IMR-90 (cell line): ENCODE measurements at places on chromosomes 7 and 10. TPM values are rescaled to one million over a fixed set of nuclear protein-coding genes. Genes with fewer than 3 reads are reported as not detected.
A peak's percentile ranks its signal among the peaks of the same experiment; 100 is the strongest.

GRCh38 chr10:70832852-70833528, 17.2 kb downstream of the SGPL1 start:
- H3K27me3 ChIP-seq, result no peaks in the 10 kb centered on the region
- DNase-seq, result peak; percentile 93

The ELMO1 gene
- not detected in 2 replicates for total RNA-seq

The C7orf33 gene
- total RNA-seq, result not detected in 2 replicates

DNA sequence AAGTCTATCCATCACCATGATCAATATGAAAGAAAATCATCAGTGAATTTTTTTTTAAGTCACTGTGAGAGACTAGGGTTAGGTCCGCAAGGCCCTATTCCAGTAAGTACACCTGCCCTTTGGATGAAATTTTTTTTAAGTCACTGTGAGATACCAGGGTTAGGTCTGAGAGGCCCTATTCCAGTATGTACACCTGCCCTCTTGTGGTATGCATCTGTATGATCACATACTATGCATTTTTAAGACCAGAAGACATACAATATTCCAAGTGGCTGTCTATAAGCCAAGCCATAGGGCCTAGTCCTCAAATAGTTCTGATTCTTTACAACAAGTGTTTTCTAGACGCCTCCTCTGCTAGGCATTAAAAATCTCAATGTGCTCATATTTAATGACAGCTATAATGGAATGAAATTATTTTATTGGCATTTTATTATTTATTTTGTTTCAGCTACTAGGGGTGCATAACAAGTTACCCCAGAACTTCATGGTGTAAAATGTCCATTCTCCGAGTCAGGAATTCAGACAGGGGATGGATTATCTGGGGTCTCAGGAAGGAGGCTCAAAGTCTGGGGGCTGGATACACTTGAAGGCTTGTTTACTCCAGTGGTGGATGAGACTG, 53.1 kb downstream of the TEX36 start:
- no peaks in the 10 kb centered on the region for H3K36me3 ChIP-seq
- H3K4me1 ChIP-seq, result no peaks in the 10 kb centered on the region
- H3K4me3 ChIP-seq, result no peak overlapping the region

The MRLN gene
- total RNA-seq, result not detected in 2 replicates

The CALCR gene
- total RNA-seq, result not detected in 2 replicates

The FBXL13 gene
- 0.36 and 0.83 TPM in 2 replicates for total RNA-seq

The FOXK1 gene
- 4.3 and 5.0 TPM in 2 replicates for total RNA-seq

DNA sequence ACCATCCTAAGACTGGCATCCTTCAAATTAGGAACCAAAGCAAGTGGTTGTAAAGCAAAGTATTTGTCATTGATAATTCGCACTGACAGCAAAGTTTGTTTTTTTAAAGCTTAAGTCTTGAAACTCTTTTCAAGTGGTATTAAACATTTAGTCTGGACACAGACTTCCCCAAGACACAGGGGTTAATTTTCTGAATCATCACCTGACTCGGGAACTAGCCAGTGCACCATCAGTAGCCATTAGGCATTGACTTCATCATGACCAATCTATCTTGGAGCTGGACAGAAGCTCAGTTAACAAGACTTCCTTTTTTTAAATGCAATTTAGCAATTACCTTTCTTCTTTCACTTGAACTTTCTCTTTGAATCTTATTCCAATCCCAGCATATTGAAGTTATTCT, 210.6 kb downstream of the ZNF365 start:
- no peaks in the 10 kb centered on the region for H3K27me3 ChIP-seq
- peaks cover 30% of the 10 kb centered on the region for H3K4me1 ChIP-seq
- DNase-seq, result peak; percentile 73
- no peak overlapping the region for H3K27ac ChIP-seq

GRCh38 chr7:29859524-29860185, 53.3 kb downstream of the WIPF3 start:
- H3K27ac ChIP-seq, result no peak overlapping the region
- H3K4me1 ChIP-seq, result no peaks in the 10 kb centered on the region
- no peaks in the 10 kb centered on the region for H3K36me3 ChIP-seq
- H3K4me3 ChIP-seq, result no peak overlapping the region

The EPHB6 gene
- total RNA-seq, result under 0.01 TPM in 2 replicates

DNA sequence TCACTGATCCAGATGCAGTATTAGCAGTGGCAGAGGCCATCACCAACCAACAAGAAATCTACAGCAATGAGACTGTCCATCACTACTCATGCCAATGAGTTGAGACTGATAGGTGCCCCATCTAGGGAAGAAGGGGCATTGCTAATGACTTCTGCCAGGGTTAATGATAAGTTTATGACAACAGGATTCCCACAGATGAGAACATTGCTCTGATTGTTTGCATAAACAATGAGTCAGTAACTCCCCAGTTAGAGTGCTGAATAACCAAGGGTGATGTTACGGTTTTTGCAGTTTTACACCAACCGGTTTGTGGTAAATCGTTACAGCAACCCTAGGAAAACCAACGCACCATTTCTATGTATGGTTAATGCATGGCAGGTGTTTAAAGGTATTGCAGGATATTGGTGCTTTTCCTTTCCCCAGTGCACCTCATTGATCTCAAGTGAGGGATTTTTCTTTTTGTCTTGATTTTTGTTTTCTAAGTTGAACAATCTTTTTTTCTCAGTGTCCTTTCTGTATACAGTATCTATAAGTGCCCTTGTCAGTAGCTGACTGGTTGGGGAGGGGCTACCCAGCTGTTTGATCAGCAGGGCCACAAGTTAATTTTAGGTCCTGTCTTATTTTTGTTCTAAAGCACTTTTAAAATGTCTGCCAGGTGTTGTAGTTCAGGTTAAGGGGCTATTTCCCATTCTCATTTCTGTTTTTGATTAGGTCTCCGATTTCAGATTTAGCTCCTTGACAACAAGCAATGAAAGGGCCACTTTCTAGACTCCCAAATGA, 3.9 kb upstream of the CSGALNACT2 start:
- H3K27ac ChIP-seq, result no peak overlapping the region
- H3K4me3 ChIP-seq, result no peak overlapping the region
- H3K36me3 ChIP-seq, result no peaks in the 10 kb centered on the region
- DNase-seq, result no peak
- peaks cover 7% of the 10 kb centered on the region for H3K4me1 ChIP-seq
- H3K27me3 ChIP-seq, result peaks cover 2% of the 10 kb centered on the region; the same call in 1 of the 2 replicates

- no peak overlapping the region for H3K27ac ChIP-seq
- no peaks in the 10 kb centered on the region for H3K27me3 ChIP-seq
- no peaks in the 10 kb centered on the region; the same call in 1 of the 2 replicates for H3K36me3 ChIP-seq
- H3K4me1 ChIP-seq, result peaks cover 2% of the 10 kb centered on the region; the same call in 1 of the 2 replicates
- H3K4me3 ChIP-seq, result no peak overlapping the region
- no peak for DNase-seq
Measured at GRCh38 chr10:77738496-77739158, 101.0 kb upstream of the KCNMA1 start.

- no peaks in the 10 kb centered on the region; the same call in 1 of the 2 replicates for H3K36me3 ChIP-seq
- no peak overlapping the region for H3K27ac ChIP-seq
- DNase-seq, result no peak
- H3K4me1 ChIP-seq, result peaks cover 9% of the 10 kb centered on the region
- H3K27me3 ChIP-seq, result no peaks in the 10 kb centered on the region
- no peak overlapping the region for H3K4me3 ChIP-seq
Measured at GRCh38 chr10:50579491-50580261, 44.1 kb downstream of the SGMS1 start.

DNA sequence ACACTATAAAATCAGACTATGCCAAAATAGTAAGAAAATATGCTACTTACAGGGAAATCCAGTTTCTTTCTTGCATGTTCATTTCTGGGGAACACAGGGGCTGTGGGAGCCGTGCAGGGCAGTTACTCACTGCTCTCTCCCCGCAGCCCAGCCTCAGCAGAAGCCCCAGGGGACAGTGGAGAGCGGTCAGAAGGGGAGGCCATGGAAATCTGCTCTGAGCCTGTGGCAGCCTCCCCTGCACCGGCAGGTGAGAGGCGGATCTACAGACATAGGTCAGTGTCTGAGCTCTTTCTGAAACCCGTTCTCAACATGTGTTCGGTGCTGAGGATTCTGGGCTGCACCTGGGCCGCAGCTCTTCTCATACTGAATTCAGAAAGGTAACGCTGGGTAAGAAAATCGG, 2.9 kb downstream of the ZNF511 start:
- H3K4me1 ChIP-seq, result peaks cover 8% of the 10 kb centered on the region
- H3K27ac ChIP-seq, result no peak overlapping the region
- DNase-seq, result no peak
- H3K4me3 ChIP-seq, result no peak overlapping the region

The CPA1 gene
- not detected in 2 replicates for total RNA-seq

DNA sequence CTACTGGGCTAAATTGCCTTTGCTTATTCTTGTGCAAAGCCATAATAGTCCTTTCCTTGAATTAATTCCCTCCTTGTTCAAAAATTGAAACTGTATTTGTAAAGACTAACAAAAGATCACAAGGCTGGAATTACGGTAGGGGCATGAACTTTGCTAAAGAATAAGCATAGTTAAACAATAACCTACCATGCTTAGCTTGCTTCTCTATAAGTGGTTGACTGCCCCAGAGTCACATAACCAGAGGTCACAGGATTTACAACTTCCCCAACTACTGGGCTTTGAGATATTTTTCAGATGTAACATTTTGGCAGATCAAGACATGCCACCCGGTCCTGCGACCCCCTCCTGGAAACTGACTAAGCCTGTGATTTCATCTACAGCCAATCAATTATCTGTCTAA, 181.4 kb downstream of the GPAM start:
- H3K36me3 ChIP-seq, result no peaks in the 10 kb centered on the region
- no peak overlapping the region for H3K27ac ChIP-seq
- H3K4me1 ChIP-seq, result no peaks in the 10 kb centered on the region

The MCM10 gene
- total RNA-seq, result 11.8 and 14.4 TPM in 2 replicates

GRCh38 chr7:50808282-50808888, 25.7 kb upstream of the GRB10 start:
- H3K27ac ChIP-seq, result no peak overlapping the region
- no peak overlapping the region for H3K4me3 ChIP-seq
- H3K36me3 ChIP-seq, result no peaks in the 10 kb centered on the region

GRCh38 chr10:29865700-29866355, 193.6 kb downstream of the JCAD start:
- H3K27ac ChIP-seq, result no peak overlapping the region
- DNase-seq, result peak; percentile 9
- H3K4me3 ChIP-seq, result no peak overlapping the region
- no peaks in the 10 kb centered on the region for H3K36me3 ChIP-seq

DNA sequence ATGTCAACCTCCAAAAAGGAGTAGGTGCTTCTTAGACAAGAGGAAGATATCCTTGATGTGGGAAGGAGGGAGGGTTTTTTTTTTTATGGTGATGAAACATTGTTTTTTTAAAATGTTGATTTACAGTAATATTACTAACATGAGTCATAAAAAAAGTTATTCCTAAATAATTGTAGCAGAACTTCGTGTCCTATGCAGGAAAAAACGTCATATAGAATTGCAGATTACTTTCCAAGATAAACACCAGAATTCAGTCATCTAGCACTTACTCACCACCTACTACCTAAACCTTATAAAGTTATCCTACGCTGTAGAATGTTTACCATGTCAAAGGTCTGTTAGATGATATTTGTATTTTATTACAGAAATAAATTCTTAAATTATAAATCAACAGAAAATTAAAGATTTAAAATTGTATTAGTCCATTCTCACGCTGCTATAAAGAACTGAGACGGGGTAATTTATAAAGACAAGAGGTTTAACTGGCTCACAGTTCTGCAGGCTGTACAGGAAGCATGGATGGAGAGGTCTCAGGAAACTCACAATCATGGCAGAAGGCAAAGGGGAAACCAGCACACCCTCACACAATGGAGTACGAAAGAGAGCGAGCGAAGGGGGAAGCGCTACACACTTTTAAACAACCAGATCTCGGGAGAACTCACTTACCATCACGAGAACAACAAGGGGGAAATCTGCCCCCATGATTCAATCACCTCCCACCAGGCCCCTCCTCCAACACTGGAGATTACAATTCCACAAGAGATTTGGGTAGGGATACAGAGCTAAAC, 105.2 kb upstream of the NEBL start:
- H3K27ac ChIP-seq, result no peak overlapping the region
- H3K4me3 ChIP-seq, result no peak overlapping the region
- H3K27me3 ChIP-seq, result no peaks in the 10 kb centered on the region
- H3K4me1 ChIP-seq, result no peaks in the 10 kb centered on the region

GRCh38 chr7:41481353-41481752, 221.5 kb downstream of the INHBA start:
- H3K36me3 ChIP-seq, result no peaks in the 10 kb centered on the region
- no peaks in the 10 kb centered on the region for H3K27me3 ChIP-seq
- H3K27ac ChIP-seq, result no peak overlapping the region
- no peak overlapping the region for H3K4me3 ChIP-seq
- peak; percentile 81 for DNase-seq

GRCh38 chr10:129877773-129878371, 86.2 kb downstream of the EBF3 start:
- no peaks in the 10 kb centered on the region for H3K4me1 ChIP-seq
- H3K4me3 ChIP-seq, result no peak overlapping the region
- no peak overlapping the region for H3K27ac ChIP-seq
- no peak for DNase-seq
- H3K36me3 ChIP-seq, result peaks cover 1% of the 10 kb centered on the region; the same call in 1 of the 2 replicates

The EBF3 gene
- 0.36 and 0.56 TPM in 2 replicates for total RNA-seq

DNA sequence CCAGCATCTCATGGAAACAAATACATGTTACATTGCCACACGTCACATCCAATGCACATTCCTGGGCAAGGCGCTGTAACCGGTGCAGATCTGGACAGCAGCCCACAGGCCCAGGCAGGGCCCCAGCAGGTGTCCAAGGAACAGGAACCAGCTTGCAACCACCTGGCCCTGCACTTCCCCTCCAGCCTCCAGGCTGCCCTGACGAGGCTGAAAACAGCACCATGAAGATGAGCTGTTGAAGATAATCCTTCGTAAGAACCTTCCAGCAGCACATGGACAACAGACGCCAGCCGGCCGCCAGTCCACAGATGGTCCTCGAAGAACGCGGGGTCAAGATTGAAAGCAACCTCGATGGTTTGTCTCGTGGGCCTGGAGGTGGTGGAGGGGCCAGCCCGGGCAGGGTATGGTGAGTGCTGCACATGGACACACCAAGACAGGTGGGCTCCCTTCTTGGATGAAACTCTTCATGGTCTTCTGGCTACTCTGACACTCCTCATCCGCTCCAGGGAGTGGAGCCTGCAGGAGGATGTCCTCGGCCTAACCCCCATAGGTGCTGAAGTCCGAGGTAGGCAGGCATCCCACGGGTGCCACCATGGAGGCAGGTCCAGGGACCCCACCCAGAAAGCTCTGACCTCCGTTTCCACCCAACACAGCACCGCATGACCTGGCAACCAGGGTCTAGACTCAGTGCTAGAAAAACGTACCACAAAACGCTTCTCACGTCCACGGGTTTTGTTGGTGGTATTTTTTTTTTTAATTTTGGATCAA, 22.9 kb downstream of the PDGFA start:
- peaks cover 7% of the 10 kb centered on the region for H3K36me3 ChIP-seq
- no peak overlapping the region for H3K27ac ChIP-seq
- H3K4me1 ChIP-seq, result no peaks in the 10 kb centered on the region
- no peak for DNase-seq
- H3K4me3 ChIP-seq, result no peak overlapping the region

The ELN gene
- 1.9 and 2.2 TPM in 2 replicates for total RNA-seq
